ENCODE measurements at places on chromosomes 5 and 9.

DNA sequence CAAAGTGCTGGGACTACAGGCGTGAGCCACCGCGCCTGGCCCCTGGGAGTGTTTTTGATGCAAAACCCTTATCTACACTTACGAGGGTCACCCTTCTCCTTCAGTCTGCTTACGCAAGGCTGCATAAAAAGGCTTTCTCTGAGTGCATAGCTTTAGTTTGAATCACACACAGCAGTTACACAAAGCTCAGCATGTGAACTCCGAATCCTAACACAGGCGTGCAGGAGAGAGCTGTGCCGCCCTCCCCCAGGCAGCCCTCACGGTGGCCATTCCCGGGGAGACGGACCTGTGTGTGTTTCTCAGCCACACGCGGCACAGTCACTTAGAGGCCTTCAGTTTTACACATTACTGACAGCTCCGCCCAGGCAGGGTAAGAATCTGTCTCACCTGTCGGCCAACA lies 26.7 kb downstream of the EXD3 start:
- no peak for DNase-seq

- no peak for DNase-seq
These were observed 213.7 kb upstream of the SNX2 start for GRCh38 chr5:122561209-122561608.

DNA sequence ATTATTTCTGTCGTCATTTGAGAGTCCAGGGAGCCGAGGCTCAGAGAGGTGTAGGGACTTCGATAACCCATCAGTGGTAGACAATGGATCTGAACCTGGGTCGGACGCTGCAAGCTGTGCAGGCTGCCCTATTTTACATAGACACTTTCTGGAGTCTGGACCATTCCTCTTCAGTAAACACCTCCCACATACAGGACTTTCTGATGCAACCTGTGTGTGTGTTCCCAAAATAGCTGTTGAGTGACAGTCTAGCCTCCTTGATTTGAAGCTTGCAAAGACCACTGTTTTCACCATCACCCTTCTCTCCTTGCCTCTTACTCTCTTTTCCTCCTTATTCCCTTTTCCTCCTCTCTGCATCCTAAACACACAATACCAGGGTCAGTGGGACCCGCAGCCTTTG lies 30.7 kb downstream of the CFAP77 start:
- DNase-seq, result no peak

DNA sequence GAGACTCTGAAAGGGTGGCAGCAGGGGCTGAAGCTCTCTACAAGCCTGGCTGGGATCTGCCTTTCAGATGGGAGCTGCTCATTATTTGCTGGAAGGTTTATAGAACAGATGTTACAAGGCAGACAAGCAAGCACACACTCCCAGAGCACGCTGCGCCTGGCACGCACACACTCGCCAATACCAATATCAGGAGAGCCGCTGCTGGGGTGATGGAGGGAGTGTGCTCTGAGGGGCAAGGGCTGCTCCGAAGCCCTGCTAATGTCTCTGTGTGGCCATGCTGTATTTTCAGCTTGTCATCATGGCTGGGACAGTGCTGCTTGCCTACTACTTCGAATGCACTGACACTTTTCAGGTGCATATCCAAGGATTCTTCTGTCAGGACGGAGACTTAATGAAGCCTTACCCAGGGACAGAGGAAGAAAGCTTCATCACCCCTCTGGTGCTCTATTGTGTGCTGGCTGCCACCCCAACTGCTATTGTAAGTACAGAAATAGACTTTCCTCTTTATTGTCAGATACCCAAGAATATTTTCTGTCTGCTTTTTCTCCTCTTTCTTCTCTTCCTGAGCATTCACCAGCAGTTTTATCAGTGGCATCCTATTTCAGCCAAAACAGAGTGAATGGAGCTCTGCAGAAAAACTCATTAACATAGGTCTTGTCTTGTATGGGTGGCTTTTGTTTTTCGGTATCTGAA lies 115.1 kb downstream of the BAAT start:
- DNase-seq, result no peak

DNA sequence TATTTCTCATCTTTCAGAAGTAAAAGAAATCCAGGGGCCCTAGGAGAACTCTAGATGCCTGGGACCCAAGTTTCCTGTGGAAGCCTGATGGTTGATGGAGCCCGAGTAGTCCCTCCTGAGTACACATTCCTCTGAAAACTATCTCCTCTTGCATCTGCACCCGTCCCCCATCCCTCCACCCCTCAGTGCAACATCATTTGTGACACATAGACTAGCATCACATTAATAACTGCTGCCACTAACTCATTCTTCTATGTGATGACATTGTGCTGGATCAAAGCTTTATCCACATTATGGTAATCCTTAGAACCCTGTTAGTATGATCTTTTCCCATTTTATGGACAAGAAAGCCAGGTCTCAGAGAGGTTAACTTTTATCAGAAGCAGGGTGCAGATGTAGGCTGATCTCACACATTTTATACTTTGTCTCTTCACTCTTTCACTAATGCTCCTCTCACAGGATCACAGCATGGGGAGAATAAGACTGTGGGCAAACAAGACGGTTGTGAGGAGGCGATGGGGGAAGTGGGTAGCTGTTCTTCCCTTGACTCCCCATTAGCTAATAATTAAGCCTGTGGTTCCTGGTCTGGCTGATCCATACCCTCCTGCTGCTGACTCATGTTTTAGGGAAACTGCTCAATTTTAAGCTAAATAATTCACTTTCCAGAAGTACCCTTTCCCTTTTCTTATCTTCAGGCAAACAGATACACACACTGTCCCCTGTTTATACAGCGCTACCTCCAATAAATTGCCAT lies 3.9 kb upstream of the HK3 start:
- DNase-seq, result no peak

DNA sequence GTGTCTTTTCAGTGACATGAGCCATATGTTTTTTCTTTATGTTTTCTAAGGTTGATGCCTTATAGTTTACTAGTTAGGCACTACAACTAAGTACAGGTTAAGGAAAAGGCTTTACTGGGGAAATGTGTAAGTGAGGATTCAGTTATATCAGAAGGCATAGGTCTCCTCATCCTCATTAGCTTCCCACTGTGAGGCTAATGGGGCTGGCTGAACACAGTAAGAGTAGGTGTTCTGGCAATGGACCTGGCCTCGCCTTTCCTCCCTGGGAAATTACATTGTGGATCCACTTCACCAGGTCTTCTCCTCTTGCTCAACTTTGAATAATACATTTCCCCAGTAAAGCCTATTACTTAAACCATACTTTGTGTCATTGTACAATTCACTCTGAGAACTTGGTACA lies 225.5 kb downstream of the PTPRD start:
- DNase-seq, result no peak

DNA sequence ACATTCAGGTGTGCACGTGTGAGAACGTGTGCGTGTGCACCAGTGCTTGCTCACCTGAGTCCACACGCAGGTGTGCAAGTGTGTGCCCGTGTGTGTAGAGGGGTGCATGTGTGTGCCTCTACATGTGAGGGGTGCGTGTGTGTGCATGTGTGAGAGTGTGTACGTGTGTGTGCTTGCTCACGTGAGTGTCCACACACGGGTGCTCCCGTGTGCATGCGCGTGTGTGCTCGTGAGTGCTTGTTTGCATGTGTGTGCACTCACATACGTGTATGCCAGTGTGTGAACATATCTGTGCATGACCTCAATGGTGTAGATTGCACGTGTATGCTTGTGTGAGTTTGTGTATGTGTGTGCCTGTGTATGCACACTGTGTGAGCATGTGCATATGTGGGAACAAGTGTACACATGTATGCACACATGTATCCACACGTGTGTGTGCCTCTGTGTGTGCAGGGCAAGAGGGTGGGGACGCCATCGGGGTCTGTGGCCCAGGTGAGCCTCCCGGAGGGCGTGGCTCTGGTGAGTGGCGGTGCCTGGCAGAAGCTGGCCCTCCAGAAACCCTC lies 40.6 kb upstream of the NOTCH1 start:
- DNase-seq, result no peak

GRCh38 chr5:91171322-91171721 lies 211.8 kb downstream of the ARRDC3 start:
- no peak for DNase-seq

DNA sequence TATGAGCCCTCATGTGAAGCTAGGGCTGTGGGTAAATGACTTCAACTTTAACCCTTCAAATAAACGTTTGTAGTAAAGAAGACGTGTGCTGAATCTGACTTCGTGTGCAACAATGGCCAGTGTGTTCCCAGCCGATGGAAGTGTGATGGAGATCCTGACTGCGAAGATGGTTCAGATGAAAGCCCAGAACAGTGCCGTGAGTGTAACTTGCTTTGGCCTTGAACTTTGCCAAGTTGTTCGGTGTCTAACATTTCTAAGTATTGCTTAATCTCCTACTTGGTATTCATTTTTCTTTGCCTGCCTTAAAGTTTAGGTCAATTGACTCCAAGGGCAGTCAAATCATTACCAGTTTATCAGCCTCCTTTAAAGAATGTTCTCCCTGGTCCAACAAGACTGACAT lies 18.2 kb downstream of the VLDLR start:
- DNase-seq, result no peak

DNA sequence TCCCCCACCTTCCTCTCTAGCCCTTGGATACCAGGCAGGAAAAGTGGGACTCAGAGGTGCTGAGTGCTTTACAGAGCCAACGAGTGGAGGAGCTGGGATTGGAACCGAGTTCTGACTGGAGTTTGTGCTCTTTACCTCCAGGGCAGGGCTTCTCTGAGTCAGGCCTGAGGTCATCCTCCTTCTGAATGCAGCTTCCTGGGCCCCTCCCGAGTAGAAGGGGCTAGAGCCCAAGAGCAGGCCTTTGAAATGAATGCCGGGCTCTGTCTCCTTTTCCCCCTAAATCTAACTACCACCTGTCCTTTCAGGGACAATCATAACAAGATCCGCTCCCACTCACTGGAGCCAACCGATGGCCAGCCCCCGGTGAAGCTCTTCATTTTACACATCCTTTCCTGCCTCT lies 12.7 kb downstream of the PTGES start:
- DNase-seq, result no peak
